Adipose tissue (tissue), 3 donors: ENCODE measurements at places on chromosomes 1 and 21. TPM values are rescaled to one million over a fixed set of nuclear protein-coding genes. Genes with fewer than 3 reads are reported as not detected.

GJA9 gene
- not detected for polyA plus RNA-seq

GBP1 gene
- polyA plus RNA-seq = 20.6 TPM

CRB1 gene
- polyA plus RNA-seq = not detected

KRTAP13-2 gene
- not detected for polyA plus RNA-seq

CAMK2N1 gene
- 2.2 TPM for polyA plus RNA-seq

ERICH3 gene
- polyA plus RNA-seq = 0.05 TPM

DENND2D gene
- polyA plus RNA-seq = 19.6 TPM
